ENCODE measurements at places on chromosomes 2 and 18. TPM values are rescaled to one million over a fixed set of nuclear protein-coding genes. Genes with fewer than 3 reads are reported as not detected.

DNA sequence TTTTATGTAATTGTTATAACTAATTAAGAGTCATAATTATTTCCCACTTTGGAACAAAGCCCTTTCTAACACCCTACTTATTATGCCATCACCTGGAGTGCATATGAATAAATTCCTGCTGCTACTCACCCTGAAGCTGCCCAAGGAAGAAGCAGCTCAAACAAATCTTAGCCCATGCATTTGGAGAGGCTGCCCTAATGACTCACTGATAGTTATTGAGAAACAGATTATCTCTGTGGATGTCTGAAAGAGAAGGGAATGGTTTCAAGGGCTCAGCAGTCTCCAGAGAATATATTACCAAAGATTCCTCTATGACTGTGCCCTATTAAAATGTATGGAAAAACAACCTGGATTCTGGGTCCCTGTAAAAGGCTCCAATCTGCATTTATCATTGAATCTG lies 81.0 kb downstream of the GPR39 start:
- no peak for DNase-seq

DNA sequence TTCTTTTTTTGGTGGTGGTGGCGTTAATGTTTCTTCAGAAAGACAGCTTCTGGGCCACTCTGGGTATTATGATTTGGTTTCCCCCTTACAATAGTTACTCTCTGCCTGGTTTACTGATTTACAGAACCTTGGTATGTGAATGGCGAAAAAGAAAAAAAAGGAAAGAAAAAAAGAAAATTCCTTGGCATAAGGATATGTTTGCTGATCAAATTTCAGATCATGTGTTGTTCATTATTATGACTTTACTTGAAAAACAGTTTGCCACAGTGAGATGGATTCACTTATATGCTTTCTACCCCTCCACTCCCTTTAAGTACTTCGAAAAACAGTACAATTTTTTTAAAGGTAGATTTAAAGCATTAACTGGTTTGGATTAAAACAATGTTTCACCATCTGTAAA lies 21.0 kb downstream of the BCL11A start:
- no peak for DNase-seq

- DNase-seq = no peak
Measured at GRCh38 chr18:12041561-12041960, 52.1 kb upstream of the ANKRD62 start.

DNA sequence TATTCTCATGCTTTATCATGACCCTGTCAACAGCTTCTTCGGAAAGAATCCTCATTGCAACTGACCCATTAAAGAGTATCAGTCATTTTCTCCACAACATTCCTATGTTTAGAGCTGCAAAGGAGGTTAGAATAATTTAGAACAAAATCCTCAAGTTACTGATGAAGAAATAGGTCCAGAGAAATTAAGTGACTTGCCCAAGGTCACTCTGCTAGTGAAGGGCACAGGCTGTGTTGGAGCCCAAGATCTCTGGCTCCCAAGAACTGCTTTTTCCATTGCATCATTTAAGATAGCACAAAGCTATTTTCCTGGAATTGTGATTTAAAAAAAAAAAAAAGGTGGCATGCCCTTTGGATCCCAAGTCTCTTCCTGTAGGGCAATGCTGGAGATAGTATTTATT lies 9.6 kb downstream of the IRS1 start:
- no peak for DNase-seq

DNA sequence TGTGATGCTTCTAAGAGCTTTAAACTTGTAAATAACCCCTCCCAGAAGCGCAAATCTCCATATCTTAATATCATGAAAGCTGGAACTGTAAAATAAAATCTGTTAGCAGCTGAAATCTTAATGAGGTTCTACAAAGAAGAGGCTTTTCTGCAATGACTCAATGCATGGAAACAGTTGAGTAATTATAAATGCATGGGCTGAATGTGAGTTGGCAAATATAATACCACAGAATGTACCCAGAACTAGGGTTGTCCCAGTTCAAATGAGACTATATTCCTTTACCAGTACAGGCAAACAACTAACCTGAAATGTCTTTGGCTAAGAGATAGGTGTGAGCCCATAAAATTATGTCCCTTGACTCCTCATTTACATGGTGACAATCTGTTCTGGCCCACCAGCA lies 52.9 kb downstream of the SATB2 start:
- no peak for DNase-seq

The DPP4 gene
- total RNA-seq = 15.2 TPM

The LIPG gene
- total RNA-seq = 89.4 TPM

The UGT1A9 gene
- 95.1 TPM for total RNA-seq
